Endothelial cell of umbilical vein (primary cell): ENCODE measurements at places on chromosomes 4 and X. TPM values are rescaled to one million over a fixed set of nuclear protein-coding genes. Genes with fewer than 3 reads are reported as not detected.

Gene ZNF157
- total RNA-seq, result not detected in 2 replicates

Gene ADRA2C
- total RNA-seq, result 0.40 TPM in 1 of 2 replicates, not detected in the other

Gene PRPS2
- 36.7 and 38.0 TPM in 2 replicates for total RNA-seq

Gene OTUD6A
- not detected in 2 replicates for total RNA-seq

Gene DLG3
- 2.4 and 3.2 TPM in 2 replicates for total RNA-seq

Gene LARP1B
- 27.7 and 28.8 TPM in 2 replicates for total RNA-seq

Gene ESX1
- not detected in 2 replicates for total RNA-seq

Gene STBD1
- total RNA-seq, result 0.18 and 0.25 TPM in 2 replicates

- DNase-seq, result peak; percentile 40
These were observed 104.4 kb upstream of the ARHGAP24 start for GRCh38 chr4:85370400-85371032.

DNA sequence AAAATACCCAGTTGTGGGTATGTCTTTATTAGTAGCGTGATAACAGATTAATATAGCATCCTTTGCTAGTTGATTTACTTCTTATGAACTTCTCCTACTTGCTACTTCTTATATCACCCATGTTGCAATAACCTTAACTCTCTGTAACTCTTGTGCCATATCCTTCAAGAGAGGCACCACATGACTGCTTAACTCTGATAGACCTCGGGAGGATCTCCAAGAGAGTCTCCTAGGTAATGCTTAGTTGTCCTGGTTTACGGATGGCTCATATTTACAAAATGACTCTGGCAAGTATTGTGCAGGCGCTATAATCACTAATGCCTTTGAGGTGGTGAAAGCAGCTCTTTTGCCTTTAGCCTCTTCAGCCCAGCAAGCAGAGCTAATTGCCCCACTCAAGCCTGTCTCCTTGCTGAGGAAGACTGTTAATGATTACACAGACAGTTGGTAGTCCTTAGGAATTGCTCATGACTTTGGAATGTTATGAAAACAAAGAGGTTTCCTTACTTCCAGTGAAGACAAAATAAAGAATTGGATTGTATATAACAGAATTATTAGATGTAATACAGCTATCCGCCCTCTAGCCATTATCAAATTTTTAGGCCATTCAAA is 1305.8 kb downstream of the PCDH7 start:
- DNase-seq, result peak; percentile 43

- DNase-seq, result peak; percentile 30
These were observed 38.9 kb downstream of the PDHA1 start for GRCh38 chrX:19382555-19383145.

DNA sequence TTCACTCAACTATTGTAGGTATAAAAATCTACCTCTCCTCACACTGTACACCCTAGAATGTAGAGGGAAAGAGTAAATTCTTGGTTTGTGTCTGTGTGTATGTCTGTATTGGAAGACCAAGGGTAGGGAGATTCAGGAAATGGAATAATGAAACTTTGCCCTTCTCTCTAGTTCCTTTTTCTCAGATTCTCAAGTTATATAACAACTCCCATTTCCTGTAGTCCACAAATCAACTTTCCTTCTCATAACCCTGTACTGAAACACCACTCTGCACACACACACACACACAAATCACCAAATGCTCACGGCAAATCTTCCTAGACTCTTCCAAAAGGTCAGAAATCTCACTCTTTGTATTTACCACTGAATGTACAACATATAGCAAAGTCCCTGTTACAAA is 824.5 kb upstream of the DIAPH2 start:
- DNase-seq, result no peak

GRCh38 chr4:2280531-2281300 is 18.8 kb upstream of the MXD4 start:
- DNase-seq, result no peak

DNA sequence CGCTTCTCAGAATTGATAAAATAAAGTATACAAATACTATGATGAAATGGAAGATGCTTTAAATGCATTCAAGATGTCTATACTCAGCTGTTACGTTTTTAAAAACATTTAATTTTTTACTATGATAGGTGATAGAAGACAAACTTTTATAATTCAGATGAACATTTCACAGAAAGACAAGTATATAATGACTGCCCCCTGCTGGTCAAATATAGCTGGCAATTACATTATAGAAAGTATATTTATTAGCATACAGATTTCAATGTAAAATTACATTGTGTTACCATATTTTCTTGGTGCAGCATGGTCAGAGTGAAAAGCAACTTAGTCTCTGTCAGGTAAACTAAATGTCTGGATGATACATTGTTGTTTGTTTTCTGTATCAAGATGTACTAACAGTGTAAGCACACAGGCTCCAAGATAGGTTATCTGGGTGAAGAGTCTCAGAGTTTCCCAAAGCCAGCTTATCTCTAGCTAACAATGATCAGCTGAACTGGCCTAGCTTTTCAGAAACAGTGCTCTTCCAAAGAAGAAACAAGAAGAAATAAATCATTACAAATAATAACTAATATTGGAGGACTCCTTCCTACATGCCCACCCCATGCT is 54.1 kb downstream of the SRPX start:
- DNase-seq, result peak; percentile 26

DNA sequence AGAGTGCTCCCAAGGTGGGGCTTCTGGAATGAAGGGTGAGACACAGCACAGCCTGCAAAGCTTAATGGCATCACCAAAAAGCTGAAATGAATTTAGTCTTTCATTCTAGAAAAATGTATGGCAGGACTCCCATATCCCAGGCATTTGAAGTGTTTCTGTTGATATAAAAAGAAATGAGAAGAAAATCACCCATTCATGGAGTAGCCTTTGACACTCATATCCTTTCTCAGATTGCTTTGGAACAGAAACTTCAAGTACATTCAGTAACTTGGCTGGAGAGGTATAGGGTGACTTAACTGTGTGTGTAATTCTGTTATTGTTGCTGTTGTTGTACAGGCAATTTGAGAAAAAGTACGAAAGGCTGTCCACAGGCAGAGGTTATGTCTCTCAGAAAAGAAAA is 35.3 kb downstream of the C4orf54 start:
- DNase-seq, result no peak
